ENCODE measurements at places on chromosomes 4 and X.
A peak's percentile ranks its signal among the peaks of the same experiment; 100 is the strongest.

DNA sequence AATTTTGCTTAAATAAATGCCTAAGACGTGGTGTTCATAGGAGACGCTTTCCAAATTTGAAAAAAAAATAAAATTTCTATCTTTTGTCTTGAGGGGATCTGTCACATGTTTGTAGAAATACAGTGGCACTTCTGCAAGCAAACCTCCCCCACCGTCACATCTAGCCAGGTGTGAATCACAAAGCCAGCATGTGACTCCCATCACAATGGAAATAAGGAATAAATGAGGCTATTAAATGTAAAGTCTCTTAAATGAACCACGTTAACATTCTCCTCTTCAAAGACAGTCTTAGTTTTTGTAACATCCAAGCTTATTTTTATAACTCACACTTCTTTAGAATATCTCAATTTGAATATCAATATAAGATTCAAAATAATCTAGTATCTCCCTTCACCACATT, 63.0 kb upstream of the CCSER1 start:
- H3K27me3 ChIP-seq: no peaks in the 10 kb centered on the region
- no peaks in the 10 kb centered on the region for H3K36me3 ChIP-seq
- H3K4me1 ChIP-seq: no peaks in the 10 kb centered on the region
- DNase-seq: no peak
- no peak overlapping the region for H3K27ac ChIP-seq

DNA sequence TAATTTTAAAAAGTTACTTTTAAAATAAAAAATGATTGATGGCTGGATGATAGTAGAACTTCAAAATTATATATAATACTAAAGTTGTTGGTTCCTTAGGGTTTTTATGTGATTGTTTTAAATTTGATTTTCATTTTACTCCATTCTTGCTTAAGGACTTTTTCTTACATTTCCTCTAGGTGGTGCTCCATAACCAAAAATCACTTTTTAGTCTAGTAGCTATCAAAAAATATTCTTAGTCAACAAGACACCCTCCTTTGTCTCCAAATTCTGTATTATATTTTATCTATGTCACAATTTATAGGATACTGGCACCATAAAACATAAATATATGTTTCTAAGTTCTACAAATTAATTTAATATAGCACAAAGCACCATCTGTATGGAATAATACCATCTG, 67.2 kb upstream of the BRWD3 start:
- no peaks in the 10 kb centered on the region for H3K36me3 ChIP-seq
- no peaks in the 10 kb centered on the region for H3K27me3 ChIP-seq
- no peak overlapping the region for H3K4me3 ChIP-seq
- H3K4me1 ChIP-seq: no peaks in the 10 kb centered on the region

DNA sequence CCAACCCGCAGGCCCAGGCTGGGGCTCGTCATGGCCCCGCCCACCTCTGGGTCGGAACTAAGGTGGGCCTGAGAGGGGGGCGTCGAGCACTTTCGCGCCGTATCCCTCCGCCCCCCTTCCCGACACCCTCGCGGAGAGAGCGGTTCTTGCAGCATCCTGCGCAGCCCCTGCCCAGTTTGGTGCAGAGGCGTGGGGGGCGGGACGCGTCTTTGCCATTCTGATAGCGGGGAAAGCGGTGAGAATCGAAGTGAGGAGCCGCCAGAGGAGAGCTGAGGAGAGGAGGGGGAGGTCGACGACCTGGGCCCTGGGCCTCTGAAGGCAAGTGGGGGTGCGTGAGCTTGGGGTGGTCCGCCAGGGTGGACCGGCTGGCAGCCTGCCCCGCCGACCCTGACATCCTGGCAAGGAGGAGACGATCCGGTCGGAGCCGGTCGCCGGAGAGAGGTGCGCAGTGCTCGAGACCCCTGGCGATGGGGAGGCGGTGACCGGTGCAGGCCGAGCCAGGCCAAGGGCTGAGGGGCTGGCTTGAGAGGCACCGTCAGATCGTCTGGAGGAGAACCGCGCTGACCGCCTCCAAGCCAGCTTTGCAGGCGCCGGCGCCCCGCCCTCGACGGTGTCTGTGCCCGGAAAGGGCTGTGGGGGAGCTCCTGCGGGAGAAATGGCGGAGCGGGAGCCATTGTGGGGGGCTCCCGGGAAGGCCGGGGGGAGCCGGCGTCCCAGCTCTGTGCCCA, 25.5 kb downstream of the GPRASP3 start:
- peak; percentile 54 for DNase-seq
- no peaks in the 10 kb centered on the region for H3K4me1 ChIP-seq
- H3K4me3 ChIP-seq: peak overlapping the region; percentile 56
- H3K27ac ChIP-seq: no peak overlapping the region
- no peaks in the 10 kb centered on the region for H3K36me3 ChIP-seq

GRCh38 chr4:74426101-74426500, 18.8 kb upstream of the AREG start:
- no peak overlapping the region for H3K27ac ChIP-seq
- no peaks in the 10 kb centered on the region for H3K36me3 ChIP-seq
- no peak overlapping the region for H3K4me3 ChIP-seq
- DNase-seq: no peak
- H3K4me1 ChIP-seq: peaks cover 6% of the 10 kb centered on the region
- H3K27me3 ChIP-seq: no peaks in the 10 kb centered on the region

- H3K27ac ChIP-seq: no peak overlapping the region
- H3K4me1 ChIP-seq: no peaks in the 10 kb centered on the region
These were observed 54.0 kb upstream of the PLAC1 start for GRCh38 chrX:134712272-134712671.

- H3K4me1 ChIP-seq: no peaks in the 10 kb centered on the region
- H3K36me3 ChIP-seq: no peaks in the 10 kb centered on the region
- no peak overlapping the region for H3K27ac ChIP-seq
These were observed 125.4 kb upstream of the DMD start for GRCh38 chrX:33336783-33337182.

DNA sequence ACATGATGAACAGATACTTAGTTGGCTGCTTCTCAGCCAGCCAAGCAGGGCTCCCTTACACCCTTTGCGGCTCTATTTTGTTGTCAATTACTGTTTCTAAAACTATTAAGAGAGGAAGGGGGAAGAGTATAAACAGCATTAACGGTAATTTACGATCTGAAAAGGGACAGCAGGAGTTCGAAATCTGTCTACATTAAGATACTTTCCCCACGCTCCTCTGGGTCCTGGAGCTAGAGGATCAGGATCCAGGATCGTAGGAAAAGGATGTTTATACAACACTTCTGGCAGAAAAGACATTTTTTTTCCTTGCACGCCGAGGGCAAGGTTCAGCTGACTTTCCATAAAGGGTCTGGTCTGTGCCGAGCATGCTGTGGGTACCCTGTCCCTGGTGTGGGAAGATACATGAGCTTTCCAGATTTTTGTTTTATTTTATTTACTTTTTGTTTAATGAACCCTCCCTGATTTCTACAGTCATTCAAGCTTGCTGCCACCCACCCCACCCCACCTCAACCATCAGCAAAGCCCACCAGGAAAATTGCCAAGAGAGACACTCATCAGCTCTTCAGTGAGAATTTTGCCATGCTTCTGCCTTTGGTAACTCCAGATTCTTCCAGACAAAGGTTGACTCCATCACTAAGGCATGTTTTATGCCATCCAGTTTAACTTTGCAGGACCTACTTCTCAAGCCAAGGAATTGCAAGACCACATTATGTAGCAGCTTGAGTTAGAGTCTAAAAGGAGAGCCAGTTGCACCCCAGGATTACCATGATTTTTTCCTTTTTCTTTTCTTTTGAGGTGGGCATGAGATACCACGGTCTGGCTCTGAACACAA, 188.1 kb downstream of the QDPR start:
- no peaks in the 10 kb centered on the region for H3K36me3 ChIP-seq
- peaks cover 4% of the 10 kb centered on the region for H3K4me1 ChIP-seq
- no peak for DNase-seq
- peak overlapping the region; percentile 20 for H3K4me3 ChIP-seq

- no peaks in the 10 kb centered on the region for H3K36me3 ChIP-seq
- no peaks in the 10 kb centered on the region for H3K27me3 ChIP-seq
- no peak for DNase-seq
- no peaks in the 10 kb centered on the region for H3K4me1 ChIP-seq
These were observed 245.0 kb upstream of the SFRP2 start for GRCh38 chr4:154033921-154034320.

- no peak overlapping the region for H3K4me3 ChIP-seq
- no peak for DNase-seq
- no peaks in the 10 kb centered on the region for H3K27me3 ChIP-seq
These were observed 33.9 kb downstream of the TRPC5 start for GRCh38 chrX:112048707-112049106.

DNA sequence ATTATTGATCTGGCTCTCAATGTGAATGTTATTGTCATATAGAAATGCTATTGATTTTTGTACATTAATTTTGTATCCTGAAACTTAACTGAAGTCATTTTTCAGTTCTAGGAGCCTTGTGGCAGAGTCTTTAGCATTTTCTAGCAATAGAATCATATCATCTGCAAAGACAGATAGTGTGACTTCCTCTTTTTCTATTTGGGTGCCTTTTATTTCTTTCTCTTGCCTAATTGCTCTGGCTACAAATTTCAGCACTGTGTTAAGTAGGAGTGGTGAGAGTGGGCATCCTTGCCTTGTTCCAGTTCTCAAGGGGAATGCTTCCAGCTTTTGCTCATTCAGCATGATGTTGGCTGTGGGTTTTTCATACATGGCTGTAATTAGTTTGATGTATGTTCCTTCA, 102.7 kb downstream of the SH3BGRL start:
- no peak overlapping the region for H3K4me3 ChIP-seq
- no peak overlapping the region for H3K27ac ChIP-seq
- H3K36me3 ChIP-seq: no peaks in the 10 kb centered on the region
- DNase-seq: no peak
- H3K4me1 ChIP-seq: no peaks in the 10 kb centered on the region

GRCh38 chrX:53018627-53019026, 30.0 kb upstream of the GPR173 start:
- H3K36me3 ChIP-seq: no peaks in the 10 kb centered on the region
- H3K27ac ChIP-seq: no peak overlapping the region
- no peaks in the 10 kb centered on the region for H3K4me1 ChIP-seq
- H3K27me3 ChIP-seq: no peaks in the 10 kb centered on the region
- no peak overlapping the region for H3K4me3 ChIP-seq
- DNase-seq: no peak

DNA sequence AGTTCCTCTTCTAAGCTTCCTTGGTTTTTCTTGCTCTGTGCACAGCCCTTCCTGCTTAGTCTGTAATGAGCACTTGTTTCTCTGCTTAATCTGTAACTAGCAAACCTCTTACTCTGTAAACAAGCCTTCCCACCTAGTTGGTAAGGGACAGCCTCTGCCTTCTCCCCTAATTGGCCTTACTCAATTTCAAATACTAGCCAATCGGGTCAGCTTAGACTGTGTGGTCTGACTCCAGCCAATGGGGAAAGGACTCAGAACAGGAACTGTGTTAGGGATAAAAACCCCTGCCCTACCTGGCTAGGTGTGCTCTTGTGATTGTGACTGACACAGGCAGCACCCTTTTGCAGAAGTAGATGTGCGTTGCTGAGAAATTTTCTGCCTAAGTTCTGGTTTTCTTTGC, 136.5 kb upstream of the AADAT start:
- H3K27ac ChIP-seq: no peak overlapping the region
- H3K4me3 ChIP-seq: peak overlapping the region; percentile 35
- DNase-seq: no peak
- no peaks in the 10 kb centered on the region for H3K27me3 ChIP-seq

GRCh38 chr4:85445050-85445639, 29.8 kb upstream of the ARHGAP24 start:
- DNase-seq: no peak
- no peaks in the 10 kb centered on the region for H3K4me1 ChIP-seq
- H3K4me3 ChIP-seq: no peak overlapping the region
- no peak overlapping the region for H3K27ac ChIP-seq
- no peaks in the 10 kb centered on the region for H3K27me3 ChIP-seq
- H3K36me3 ChIP-seq: no peaks in the 10 kb centered on the region

GRCh38 chr4:113012786-113013185, 36.7 kb upstream of the ANK2 start:
- no peaks in the 10 kb centered on the region for H3K4me1 ChIP-seq
- no peak overlapping the region for H3K27ac ChIP-seq
- H3K36me3 ChIP-seq: no peaks in the 10 kb centered on the region

GRCh38 chr4:7647186-7647585, 212.5 kb upstream of the PSAPL1 start:
- H3K27ac ChIP-seq: no peak overlapping the region
- H3K27me3 ChIP-seq: no peaks in the 10 kb centered on the region
- no peaks in the 10 kb centered on the region for H3K36me3 ChIP-seq
- no peak overlapping the region for H3K4me3 ChIP-seq
- H3K4me1 ChIP-seq: peaks cover 22% of the 10 kb centered on the region

GRCh38 chrX:18422325-18422724, 3.1 kb upstream of the CDKL5 start:
- no peaks in the 10 kb centered on the region for H3K27me3 ChIP-seq
- no peak for DNase-seq
- no peak overlapping the region for H3K4me3 ChIP-seq
- peaks cover 5% of the 10 kb centered on the region for H3K4me1 ChIP-seq
- no peak overlapping the region for H3K27ac ChIP-seq
- no peaks in the 10 kb centered on the region for H3K36me3 ChIP-seq

DNA sequence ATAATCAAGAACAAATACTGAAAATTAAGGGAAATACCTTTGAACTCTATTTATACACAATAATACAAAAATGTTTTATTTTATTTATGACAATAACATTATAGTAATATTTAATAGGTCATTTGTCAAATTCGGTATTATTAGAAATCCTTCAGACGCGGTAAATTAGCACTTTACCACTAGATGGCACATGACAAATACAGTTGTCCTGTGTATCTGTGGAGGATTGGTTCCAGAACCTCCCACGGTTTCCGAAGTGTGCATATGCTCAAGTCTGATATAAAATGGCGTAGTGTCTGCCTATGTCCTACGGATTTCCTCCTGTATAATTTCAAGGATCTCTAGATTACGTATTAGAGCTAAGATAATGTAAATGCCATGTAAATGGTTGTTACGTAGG, 8.1 kb upstream of the LINC00632 start:
- no peaks in the 10 kb centered on the region for H3K27me3 ChIP-seq
- no peak for DNase-seq
- H3K27ac ChIP-seq: no peak overlapping the region
- H3K36me3 ChIP-seq: no peaks in the 10 kb centered on the region
- no peaks in the 10 kb centered on the region for H3K4me1 ChIP-seq
- no peak overlapping the region for H3K4me3 ChIP-seq

DNA sequence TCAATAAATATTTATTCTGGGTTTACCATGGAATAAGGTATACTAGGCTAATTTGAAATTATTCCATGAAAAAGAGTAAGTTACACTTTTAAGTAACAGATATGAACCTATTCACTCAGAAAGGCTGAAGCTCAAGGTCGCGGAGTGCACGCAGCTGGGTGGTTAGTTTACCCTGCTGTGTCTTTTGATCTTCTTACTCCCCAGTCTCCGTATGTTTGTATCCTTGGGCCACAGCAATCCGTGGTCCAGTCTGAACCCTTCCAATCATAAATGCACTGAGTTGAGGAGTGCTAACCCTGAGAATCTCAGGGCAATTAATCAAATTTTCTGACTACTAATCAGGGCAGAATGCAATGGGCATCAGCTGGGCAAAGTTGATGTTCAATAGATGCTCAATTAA, 33.9 kb downstream of the RPS3A start:
- peaks cover 94% of the 10 kb centered on the region for H3K36me3 ChIP-seq
- H3K27ac ChIP-seq: no peak overlapping the region
- DNase-seq: no peak
- no peaks in the 10 kb centered on the region for H3K4me1 ChIP-seq
- H3K4me3 ChIP-seq: no peak overlapping the region
- no peaks in the 10 kb centered on the region for H3K27me3 ChIP-seq

Data from lower lobe of right lung (tissue), 2 donors.